ENCODE measurements at places on chromosomes 4 and X.

- peaks cover 3% of the 10 kb centered on the region for H3K27me3 ChIP-seq
- H3K4me3 ChIP-seq: no peak overlapping the region
- H3K4me1 ChIP-seq: no peaks in the 10 kb centered on the region
These were observed 105.5 kb downstream of the HDAC8 start for GRCh38 chrX:72467135-72467534.

GRCh38 chrX:142978130-142978684, 47.5 kb upstream of the SPANXN4 start:
- DNase-seq: no peak
- H3K4me1 ChIP-seq: no peaks in the 10 kb centered on the region
- H3K27ac ChIP-seq: no peak overlapping the region
- no peaks in the 10 kb centered on the region for H3K36me3 ChIP-seq

DNA sequence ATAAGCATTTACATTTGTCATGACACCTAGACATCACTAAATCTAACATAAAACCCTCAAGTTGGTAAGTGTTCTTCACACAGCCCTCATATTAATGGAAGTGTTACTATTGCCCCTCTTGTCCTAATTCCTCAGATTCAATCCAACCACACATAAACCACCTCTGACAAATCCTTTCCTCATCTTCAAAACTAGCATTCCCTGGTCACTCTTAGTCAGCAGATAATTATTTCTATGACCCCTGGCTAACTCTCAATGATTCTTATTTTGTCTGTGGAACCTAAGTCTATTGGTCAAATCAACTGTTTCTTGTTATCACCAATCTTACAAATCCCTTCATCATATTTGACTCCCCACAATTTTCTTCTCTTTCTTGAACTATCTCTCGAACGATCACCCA, 168.6 kb downstream of the PPP3CA start:
- H3K27ac ChIP-seq: no peak overlapping the region
- no peaks in the 10 kb centered on the region for H3K27me3 ChIP-seq
- no peak overlapping the region for H3K4me3 ChIP-seq
- no peaks in the 10 kb centered on the region for H3K36me3 ChIP-seq
- no peak for DNase-seq

GRCh38 chr4:116016201-116016600, 902.8 kb upstream of the NDST4 start:
- no peak for DNase-seq
- H3K27me3 ChIP-seq: no peaks in the 10 kb centered on the region
- no peaks in the 10 kb centered on the region for H3K36me3 ChIP-seq
- H3K4me1 ChIP-seq: no peaks in the 10 kb centered on the region

- DNase-seq: no peak
- H3K27me3 ChIP-seq: no peaks in the 10 kb centered on the region
- no peaks in the 10 kb centered on the region for H3K36me3 ChIP-seq
- no peak overlapping the region for H3K27ac ChIP-seq
- no peak overlapping the region for H3K4me3 ChIP-seq
These were observed 263.3 kb downstream of the NLGN4X start for GRCh38 chrX:5965406-5965805.

GRCh38 chr4:155319516-155319915, 57.2 kb downstream of the MAP9 start:
- no peak for DNase-seq
- no peaks in the 10 kb centered on the region for H3K4me1 ChIP-seq
- H3K27ac ChIP-seq: no peak overlapping the region
- H3K36me3 ChIP-seq: no peaks in the 10 kb centered on the region
- no peaks in the 10 kb centered on the region for H3K27me3 ChIP-seq

- DNase-seq: no peak
- no peaks in the 10 kb centered on the region for H3K36me3 ChIP-seq
- no peak overlapping the region for H3K27ac ChIP-seq
- no peaks in the 10 kb centered on the region for H3K27me3 ChIP-seq
- H3K4me3 ChIP-seq: no peak overlapping the region
These were observed 11.8 kb downstream of the TBC1D9 start for GRCh38 chr4:140744421-140744820.

DNA sequence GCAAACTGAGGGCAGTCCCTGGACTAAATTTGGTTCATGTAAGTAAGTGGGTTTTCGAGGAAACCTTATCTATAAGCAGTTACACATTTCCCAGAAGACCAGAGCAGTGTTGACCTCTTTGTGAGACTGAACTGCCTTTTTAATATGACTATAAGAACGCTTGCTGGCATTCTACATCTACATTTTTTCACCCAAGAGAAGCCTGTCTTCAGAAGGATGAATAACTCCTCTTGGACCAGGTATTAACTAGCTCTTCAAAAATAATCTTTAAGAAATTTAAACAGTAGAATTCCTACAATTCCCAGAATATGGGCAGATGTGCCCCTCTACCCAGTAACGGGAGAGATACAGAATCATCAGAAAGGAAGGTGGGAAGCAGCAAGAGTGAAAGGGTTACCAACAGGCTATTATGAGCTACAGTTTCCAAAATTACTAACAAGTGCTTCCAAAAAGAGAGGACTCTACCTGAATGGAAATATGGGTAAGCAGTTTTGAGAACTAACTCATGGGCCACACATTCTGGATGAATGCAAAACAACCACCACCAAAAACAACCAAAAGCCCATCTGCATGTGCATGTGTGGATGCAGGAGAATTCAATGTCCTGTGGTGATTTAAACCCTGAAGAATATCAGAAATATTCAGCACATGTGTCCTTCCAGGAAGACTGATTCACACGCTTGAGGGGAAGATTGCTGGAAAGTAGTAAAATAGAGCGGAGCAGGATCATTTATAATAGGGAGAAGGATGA, 17.4 kb downstream of the BBS12 start:
- no peaks in the 10 kb centered on the region for H3K27me3 ChIP-seq
- H3K27ac ChIP-seq: no peak overlapping the region
- no peak overlapping the region for H3K4me3 ChIP-seq
- DNase-seq: no peak
- peaks cover under 1% of the 10 kb centered on the region for H3K36me3 ChIP-seq

- no peaks in the 10 kb centered on the region for H3K4me1 ChIP-seq
- H3K27ac ChIP-seq: no peak overlapping the region
- no peaks in the 10 kb centered on the region for H3K36me3 ChIP-seq
- no peaks in the 10 kb centered on the region for H3K27me3 ChIP-seq
- no peak overlapping the region for H3K4me3 ChIP-seq
These were observed 40.1 kb upstream of the PASD1 start for GRCh38 chrX:151523351-151523750.

GRCh38 chr4:113788888-113789287, 27.4 kb upstream of the CAMK2D start:
- no peak overlapping the region for H3K4me3 ChIP-seq
- H3K4me1 ChIP-seq: no peaks in the 10 kb centered on the region
- no peaks in the 10 kb centered on the region for H3K36me3 ChIP-seq
- H3K27ac ChIP-seq: no peak overlapping the region
- no peak for DNase-seq

- H3K4me3 ChIP-seq: no peak overlapping the region
- no peak overlapping the region for H3K27ac ChIP-seq
- H3K4me1 ChIP-seq: no peaks in the 10 kb centered on the region
- H3K27me3 ChIP-seq: no peaks in the 10 kb centered on the region
- no peaks in the 10 kb centered on the region for H3K36me3 ChIP-seq
These were observed 40.3 kb downstream of the HSPA4L start for GRCh38 chr4:127822430-127822829.

- no peaks in the 10 kb centered on the region for H3K36me3 ChIP-seq
- no peaks in the 10 kb centered on the region for H3K27me3 ChIP-seq
- no peak overlapping the region for H3K27ac ChIP-seq
- no peak for DNase-seq
- H3K4me1 ChIP-seq: peaks cover 17% of the 10 kb centered on the region
- no peak overlapping the region for H3K4me3 ChIP-seq
These were observed 46.5 kb downstream of the FGF2 start for GRCh38 chr4:122873146-122873545.

DNA sequence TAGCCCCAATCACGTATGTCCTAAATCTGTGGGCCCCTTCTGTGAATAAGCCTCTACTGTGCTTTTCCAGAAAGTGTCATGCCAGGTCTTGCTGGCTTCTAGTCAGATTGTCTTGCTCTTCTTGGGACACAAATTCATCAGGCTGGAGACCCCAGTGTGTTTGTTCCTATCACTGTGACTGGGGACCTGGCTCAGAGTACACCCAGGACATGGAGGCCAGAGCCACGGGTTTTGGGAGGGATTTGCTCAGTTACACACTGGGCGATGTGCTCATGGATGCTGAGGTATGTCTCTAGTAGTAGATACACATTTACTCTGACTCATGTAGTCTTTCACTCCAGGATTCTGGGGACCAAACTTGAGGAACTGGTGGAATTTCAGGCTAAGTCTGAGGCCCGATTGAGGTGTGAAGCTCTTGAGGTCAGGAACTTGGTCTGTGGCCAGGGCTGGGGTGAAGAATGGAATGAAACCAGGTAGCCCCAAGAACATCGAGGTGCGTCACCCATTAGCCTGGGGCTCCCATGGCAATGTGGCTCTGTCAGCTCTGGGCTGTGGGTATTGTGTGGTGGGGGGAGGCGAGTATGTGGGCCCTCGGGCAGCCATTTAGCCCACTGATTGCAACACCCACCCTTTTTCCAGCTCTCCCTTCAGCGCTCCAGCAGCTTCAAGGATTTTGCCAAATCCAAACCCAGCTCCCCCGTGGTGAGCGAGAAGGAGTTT, 7.7 kb downstream of the SASH3 start:
- H3K27ac ChIP-seq: no peak overlapping the region
- H3K4me3 ChIP-seq: no peak overlapping the region
- no peak for DNase-seq
- H3K4me1 ChIP-seq: no peaks in the 10 kb centered on the region

DNA sequence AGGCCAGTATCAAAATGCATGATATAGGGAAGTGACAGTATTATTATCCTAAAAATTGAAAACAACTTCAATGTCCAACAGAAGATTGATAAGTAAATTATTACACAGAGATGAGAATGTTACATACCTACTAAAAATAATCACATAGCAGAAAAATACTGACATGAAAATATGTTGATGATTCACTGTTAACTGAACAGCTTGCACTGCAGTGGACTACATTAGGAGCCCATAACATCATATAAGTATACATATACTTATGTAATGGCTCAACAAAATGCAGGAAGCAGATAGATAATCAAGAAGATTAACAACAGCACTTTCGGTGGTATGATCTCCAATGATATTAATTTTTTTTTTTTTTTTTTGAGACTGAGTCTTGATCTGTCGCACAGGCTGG, 7.1 kb downstream of the CLOCK start:
- no peak for DNase-seq
- H3K4me3 ChIP-seq: no peak overlapping the region
- H3K4me1 ChIP-seq: no peaks in the 10 kb centered on the region
- H3K36me3 ChIP-seq: no peaks in the 10 kb centered on the region

- H3K36me3 ChIP-seq: no peaks in the 10 kb centered on the region
- no peak overlapping the region for H3K27ac ChIP-seq
- peak; percentile 7 for DNase-seq
- H3K4me3 ChIP-seq: no peak overlapping the region
- H3K4me1 ChIP-seq: no peaks in the 10 kb centered on the region
- peaks cover 4% of the 10 kb centered on the region for H3K27me3 ChIP-seq
These were observed 65.0 kb downstream of the PHEX start for GRCh38 chrX:22097012-22097694.

GRCh38 chr4:159035570-159035969, 67.3 kb upstream of the RAPGEF2 start:
- no peaks in the 10 kb centered on the region for H3K27me3 ChIP-seq
- no peak for DNase-seq
- H3K4me1 ChIP-seq: no peaks in the 10 kb centered on the region
- H3K4me3 ChIP-seq: no peak overlapping the region

DNA sequence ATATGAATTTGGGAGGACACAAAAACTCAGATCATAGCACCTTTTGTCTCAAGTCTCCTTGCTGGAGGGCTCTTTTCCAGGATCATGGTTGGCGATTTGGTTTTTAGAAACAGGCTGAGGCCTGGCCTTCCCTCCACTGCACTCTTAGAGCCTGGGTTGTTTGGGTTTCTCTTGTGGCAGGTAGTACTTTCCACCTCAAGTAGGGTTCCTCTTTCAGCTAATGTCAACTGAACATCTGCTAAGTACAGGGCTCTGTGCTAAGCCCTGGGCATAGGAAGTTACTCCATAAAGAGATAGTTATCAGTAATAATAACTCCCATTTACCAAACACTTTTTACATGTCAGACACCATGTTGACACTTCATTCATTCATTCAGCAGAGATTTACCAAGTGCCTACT, 28.2 kb upstream of the APLN start:
- peaks cover 3% of the 10 kb centered on the region for H3K4me1 ChIP-seq
- no peak overlapping the region for H3K4me3 ChIP-seq
- DNase-seq: no peak
- H3K27me3 ChIP-seq: peaks cover 3% of the 10 kb centered on the region

- no peak for DNase-seq
- no peak overlapping the region for H3K4me3 ChIP-seq
- no peaks in the 10 kb centered on the region for H3K4me1 ChIP-seq
- no peaks in the 10 kb centered on the region for H3K27me3 ChIP-seq
- H3K27ac ChIP-seq: no peak overlapping the region
These were observed 73.2 kb downstream of the MTNR1A start for GRCh38 chr4:186481998-186482790.

GRCh38 chr4:85659610-85660218, 184.8 kb downstream of the ARHGAP24 start:
- DNase-seq: no peak
- H3K27ac ChIP-seq: no peak overlapping the region
- H3K27me3 ChIP-seq: no peaks in the 10 kb centered on the region

- no peaks in the 10 kb centered on the region for H3K27me3 ChIP-seq
- no peak for DNase-seq
- H3K4me3 ChIP-seq: no peak overlapping the region
- H3K27ac ChIP-seq: no peak overlapping the region
These were observed 97.3 kb downstream of the HDAC8 start for GRCh38 chrX:72475338-72475737.

DNA sequence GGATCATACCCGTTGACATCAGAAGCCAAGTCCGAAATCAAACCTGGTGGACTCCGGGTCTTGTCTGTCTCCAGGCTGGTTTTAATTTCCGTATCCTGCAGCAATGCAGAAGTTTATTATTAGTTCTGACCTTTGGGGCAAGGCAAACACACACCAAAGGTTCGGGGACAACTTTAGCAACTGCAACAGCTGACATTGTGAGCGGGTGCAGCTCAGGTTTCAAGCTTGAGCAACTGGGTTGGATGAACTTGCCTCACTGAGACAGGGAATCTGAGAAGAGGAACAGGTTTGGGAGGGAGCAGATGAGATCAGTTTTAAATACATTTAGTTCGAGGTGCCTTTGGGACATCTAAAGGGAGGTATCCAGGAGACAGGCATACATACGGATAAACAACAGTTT, 110.7 kb downstream of the GNL3L start:
- peak overlapping the region; percentile 89 for H3K27ac ChIP-seq
- H3K4me3 ChIP-seq: no peak overlapping the region
- H3K27me3 ChIP-seq: no peaks in the 10 kb centered on the region
- DNase-seq: no peak

- H3K27ac ChIP-seq: no peak overlapping the region
- no peaks in the 10 kb centered on the region for H3K4me1 ChIP-seq
- H3K27me3 ChIP-seq: no peaks in the 10 kb centered on the region
- no peak overlapping the region for H3K4me3 ChIP-seq
- H3K36me3 ChIP-seq: no peaks in the 10 kb centered on the region
These were observed 2.7 kb upstream of the TSPAN7 start for GRCh38 chrX:38558686-38559085.

Data from tibial nerve (tissue), 4 donors.